ENCODE measurements at places on chromosomes 5 and 9. TPM values are rescaled to one million over a fixed set of nuclear protein-coding genes. Genes with fewer than 3 reads are reported as not detected.

- no peak for DNase-seq
Observed at GRCh38 chr5:37847978-37848425, 8.2 kb upstream of the GDNF start.

ARSK gene
- 8.7 TPM for total RNA-seq

FOXD4L4 gene
- 0.25 TPM for total RNA-seq

DNA sequence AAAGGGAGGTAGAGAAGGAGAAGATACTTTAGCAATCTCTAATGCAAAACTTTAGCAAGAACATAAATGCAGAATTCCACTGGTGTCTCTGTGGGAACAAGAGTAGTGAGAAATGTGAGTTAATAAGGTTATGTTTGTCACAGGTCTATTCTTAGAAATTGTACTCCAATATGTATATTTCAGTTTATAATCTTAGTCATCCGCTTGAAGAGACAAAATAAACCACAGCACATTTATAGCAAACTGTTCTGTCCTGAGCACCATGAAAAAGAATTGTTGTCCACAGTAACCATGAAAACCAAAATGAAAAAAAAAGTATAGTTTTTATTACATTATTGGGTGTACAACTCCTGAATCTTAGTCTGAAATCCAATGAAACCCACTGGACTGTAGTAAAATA lies 93.6 kb upstream of the TSLP start:
- DNase-seq: no peak

CTXN3 gene
- total RNA-seq: not detected

SOWAHA gene
- total RNA-seq: not detected

OTULINL gene
- total RNA-seq: 10.3 TPM

C8G gene
- total RNA-seq: 1.5 TPM

DNA sequence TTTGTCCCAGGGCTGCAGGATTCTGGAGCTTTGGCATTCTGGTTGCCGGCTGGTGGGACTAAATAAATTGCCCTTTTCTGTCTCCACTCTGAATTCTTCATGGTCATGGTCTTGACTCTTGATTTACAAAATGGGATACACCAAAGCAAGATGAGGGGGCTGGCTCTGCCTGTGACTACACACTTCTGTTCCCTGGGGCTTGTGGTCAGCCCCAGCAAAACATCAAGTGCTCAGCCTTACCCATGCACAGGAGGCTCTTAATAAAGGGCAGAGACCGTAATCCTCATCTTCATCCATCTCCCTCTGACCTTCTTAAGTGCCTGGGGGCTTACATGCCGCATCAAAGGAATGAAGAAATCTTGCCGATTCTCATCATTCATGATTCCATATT lies 198.0 kb downstream of the GNA14 start:
- no peak for DNase-seq

GRCh38 chr5:143284521-143284920 lies 119.0 kb downstream of the NR3C1 start:
- no peak for DNase-seq

Measured in activated naive CD4-positive, alpha-beta T cell treated with anti-CD3 and anti-CD28 coated beads, Interleukin-2, amount 50 U/mL, for 72 hours (primary cell).